ENCODE measurements at places on chromosomes 5 and 9. TPM values are rescaled to one million over a fixed set of nuclear protein-coding genes. Genes with fewer than 3 reads are reported as not detected.
A peak's percentile ranks its signal among the peaks of the same experiment; 100 is the strongest.

DNA sequence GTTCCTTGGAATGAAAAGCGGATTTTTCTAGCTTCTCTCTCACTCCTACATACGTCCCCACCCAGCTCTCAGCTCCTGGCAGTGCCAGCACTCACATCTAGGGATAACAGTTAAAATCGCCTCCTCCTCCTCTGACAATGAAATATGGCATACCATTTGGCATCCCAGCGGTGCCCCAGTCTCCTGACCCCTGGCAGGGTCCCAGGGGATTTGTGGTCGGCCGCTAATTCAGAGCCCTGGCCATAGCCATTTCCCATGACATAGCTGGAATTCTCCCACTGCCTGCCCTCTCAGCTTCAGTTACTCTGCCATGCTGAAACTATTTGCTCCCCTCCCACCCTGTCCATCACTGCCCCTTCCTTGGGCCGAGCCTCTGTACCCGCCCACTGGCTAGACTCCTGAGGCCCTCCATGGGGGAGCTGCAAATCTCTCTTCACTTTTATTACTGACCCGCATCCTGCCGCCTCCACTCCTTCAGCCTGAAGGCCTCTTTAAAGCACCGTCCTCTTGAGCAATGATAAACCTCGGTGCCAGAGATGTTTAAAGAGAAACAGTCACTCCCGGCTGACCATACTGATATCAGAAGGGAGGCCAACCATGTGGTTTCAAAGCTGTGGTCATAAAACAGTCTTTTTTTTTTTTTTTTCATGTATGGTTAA, 139.8 kb downstream of the SLIT3 start:
- no peak for DNase-seq

DNA sequence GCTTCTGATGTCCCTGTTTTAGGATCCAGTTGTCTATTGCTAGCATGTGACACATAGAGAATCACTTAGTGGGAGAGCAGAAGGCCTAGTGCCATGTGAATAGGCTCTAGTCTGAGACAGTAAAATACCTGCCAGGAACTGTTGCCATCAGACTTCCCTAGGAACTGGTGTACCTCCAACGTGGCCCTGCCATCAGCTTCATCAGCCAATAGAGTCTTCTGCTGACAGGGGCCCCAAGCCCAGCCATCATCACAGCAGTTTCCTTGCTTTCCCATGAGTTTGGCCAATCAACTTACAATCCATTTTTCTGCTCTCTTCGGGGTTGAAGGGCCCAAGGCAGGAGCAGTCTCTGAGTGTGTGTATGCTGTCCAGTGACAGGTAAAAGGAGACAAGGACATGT, 128.4 kb upstream of the ADRA1B start:
- DNase-seq: no peak

GRCh38 chr9:17521100-17521855, 57.6 kb upstream of the SH3GL2 start:
- no peak for DNase-seq

DNA sequence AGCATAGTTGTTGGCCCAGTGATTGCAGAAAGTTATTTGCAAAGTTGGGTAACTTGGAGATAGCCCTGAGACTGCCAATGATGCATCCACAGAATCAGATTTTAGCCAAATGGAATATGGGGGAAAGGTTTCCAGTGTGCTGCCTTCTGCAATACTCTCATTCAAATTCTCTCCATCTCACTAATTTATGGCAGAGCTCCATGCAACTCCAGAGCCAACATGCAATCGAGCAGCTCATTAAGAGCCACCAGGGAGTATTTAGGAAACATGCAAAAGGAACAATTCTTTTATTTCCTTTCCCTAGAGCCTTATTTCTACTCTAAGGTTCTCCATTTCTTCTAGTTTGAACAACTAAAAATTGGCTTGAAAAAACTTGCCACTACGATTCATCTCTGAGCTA, 135.9 kb upstream of the MARCHF11 start:
- no peak for DNase-seq

- DNase-seq: no peak
Measured at GRCh38 chr9:4344946-4345345, 45.1 kb upstream of the GLIS3 start.

- DNase-seq: no peak
Measured at GRCh38 chr5:124461941-124462340, 284.5 kb downstream of the ZNF608 start.

DNA sequence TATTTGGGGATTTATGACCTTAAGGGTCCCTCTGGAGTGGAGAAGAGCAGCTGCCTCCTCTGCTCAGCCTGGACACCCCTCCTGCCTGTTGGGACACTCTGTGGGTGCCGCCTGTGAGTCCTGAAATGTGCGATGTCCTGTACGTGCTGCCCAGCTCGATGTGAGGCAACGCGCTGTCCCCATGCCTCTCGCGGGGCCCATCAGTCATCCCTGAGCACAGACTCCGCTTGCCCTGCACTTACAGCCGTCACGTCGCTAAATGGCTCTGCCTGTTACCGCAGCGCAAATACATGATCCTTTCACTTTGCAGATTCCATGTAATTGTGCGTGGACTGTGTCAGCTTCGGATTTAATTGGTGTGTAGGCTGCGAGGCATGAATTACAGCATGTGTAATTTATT, 27.1 kb downstream of the IRX4 start:
- no peak for DNase-seq

- DNase-seq: no peak
Measured at GRCh38 chr5:106376522-106376921, 1294.2 kb downstream of the EFNA5 start.

GRCh38 chr5:7848296-7848695, 2.6 kb downstream of the CFAP90 start:
- DNase-seq: no peak

- peak; percentile 18 for DNase-seq
Measured at GRCh38 chr5:74497706-74498105, 142.8 kb downstream of the ENC1 start.

DNA sequence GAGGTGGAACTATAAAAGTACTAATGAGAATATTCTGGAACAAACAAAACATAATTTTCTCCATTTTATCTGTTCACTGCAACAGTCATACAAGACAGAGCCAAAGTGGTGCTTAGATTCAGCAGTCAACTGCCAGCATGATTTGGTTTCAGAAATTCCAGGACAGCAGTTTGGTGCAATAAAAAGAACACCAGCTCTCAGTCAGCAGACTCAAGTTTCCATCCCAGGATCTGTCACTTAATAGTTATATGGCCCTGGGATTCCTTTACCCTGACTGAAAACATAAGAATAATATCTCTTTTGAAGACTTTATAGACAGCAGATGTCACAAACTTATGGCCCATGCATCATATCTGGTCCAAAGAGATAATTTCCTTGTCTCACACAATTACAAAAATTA, 92.8 kb upstream of the RASEF start:
- no peak for DNase-seq

GRCh38 chr5:75510836-75511434, 494 bp downstream of the CERT1 start:
- DNase-seq: peak; percentile 91

- DNase-seq: no peak
Measured at GRCh38 chr5:112413611-112414010, 5.5 kb downstream of the EPB41L4A start.

GRCh38 chr5:116883875-116884274, 309.3 kb upstream of the SEMA6A start:
- DNase-seq: no peak

- no peak for DNase-seq
Measured at GRCh38 chr9:37386988-37387387, 35.5 kb upstream of the GRHPR start.

- DNase-seq: no peak
Measured at GRCh38 chr5:123582550-123583285, 70.7 kb downstream of the CSNK1G3 start.

ORM2 gene
- total RNA-seq: not detected

CER1 gene
- not detected for total RNA-seq

CBY3 gene
- total RNA-seq: not detected

SLC25A2 gene
- total RNA-seq: 0.61 TPM

PDZD2 gene
- 58.5 TPM for total RNA-seq

LVRN gene
- 15.9 TPM for total RNA-seq

TAF1L gene
- not detected for total RNA-seq
